ENCODE measurements at places on chromosomes 2 and 18.
A peak's percentile ranks its signal among the peaks of the same experiment; 100 is the strongest.

GRCh38 chr18:12398625-12399024 lies 9.1 kb upstream of the PRELID3A start:
- DNase-seq = no peak

DNA sequence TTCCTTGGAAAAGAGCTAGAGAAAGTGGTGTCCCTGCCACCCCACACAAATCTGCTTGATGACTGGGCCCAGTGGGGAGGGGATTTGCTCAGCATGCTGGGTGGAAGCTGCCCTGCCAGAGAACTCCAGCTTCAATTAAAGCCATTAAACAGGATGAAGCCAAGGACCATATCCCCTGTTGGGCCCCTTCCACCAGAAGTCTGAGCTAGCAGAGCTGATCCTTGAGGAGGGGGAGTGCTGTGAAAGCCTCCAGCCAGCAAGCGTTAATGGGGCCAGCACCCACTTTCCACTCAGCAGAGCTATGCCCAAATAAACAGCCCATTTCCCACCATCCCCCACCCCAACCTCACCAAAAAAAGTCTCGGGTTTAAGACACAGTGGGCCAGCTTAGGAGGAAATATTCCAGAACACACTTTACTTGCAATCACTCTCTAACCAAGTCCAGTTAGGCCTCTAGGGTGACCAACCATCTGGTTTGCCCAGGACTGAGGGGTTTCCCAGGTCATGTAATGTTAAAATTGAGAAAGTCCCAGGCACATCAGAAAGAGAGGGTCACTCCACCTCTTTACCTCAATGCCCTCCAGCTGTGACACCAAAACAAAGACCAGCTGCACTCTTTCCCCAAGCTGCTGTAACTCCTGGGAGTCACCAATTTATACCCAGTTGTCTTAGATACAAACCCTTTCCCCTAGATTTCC lies 132.3 kb downstream of the FOXI3 start:
- no peak for DNase-seq

DNA sequence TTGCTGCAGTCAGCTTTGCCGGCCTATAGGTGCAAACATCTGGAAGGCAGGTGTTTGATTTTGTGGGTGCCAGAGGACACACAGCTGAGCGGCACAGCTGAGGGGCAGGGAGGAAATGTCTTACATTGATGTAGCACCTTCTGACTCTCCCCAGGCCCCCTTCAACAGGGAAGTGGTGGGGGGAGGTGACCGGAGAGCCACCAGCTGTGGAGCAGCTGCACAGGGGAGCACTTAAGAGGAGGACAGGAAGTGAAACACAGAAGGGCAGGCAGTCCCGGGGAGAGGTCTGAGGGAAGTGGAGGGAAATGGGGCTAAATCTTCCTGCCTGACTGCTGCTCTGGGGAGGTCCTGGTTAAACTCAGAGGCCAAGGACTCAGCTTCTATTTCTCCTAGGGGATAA lies 409.1 kb downstream of the TNS1 start:
- DNase-seq = no peak

DNA sequence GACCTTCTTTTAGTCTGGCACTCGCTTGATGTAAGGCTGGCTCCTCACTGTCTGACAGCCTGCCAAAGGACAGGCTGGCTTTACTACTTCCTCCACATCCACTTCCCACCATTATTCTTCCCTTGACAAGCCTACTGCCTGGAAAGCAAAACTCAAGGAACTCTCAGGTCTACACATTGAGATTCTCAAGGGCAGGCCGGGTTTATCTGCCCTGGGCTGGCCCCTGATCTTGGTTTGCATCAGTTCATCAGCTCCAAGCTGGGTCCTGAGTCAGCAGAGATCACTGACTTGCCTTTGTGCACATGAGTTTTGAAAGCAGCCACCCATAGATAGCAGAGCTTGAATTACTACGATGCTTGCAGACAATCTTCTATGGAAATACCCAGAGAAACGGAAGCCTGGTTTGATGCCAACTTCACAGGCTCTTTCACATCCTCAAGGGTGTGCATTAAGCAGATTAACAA lies 53.9 kb downstream of the KCTD18 start:
- peak; percentile 47 for DNase-seq

DNA sequence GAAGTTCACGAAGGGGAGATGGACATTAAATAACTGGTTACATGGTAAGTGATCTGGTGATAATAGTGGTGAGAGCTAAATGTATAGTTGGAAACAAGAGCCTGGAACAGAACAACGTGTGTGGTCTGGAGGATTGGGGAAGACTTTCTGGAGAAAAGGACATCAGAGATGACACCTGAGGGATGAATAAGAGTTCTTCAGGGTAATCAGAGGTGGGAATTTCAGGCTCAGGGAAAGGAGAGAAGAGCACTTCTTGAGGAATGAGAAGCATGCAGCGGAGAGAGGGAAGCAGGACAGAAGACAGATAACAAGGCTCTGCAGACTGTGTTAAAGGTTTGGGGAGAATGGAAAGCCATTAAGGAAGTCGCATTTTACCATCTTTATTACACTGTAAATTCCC lies 450.7 kb downstream of the TNS1 start:
- no peak for DNase-seq

GRCh38 chr2:52383541-52383940 lies 1351.6 kb upstream of the NRXN1 start:
- no peak for DNase-seq

DNA sequence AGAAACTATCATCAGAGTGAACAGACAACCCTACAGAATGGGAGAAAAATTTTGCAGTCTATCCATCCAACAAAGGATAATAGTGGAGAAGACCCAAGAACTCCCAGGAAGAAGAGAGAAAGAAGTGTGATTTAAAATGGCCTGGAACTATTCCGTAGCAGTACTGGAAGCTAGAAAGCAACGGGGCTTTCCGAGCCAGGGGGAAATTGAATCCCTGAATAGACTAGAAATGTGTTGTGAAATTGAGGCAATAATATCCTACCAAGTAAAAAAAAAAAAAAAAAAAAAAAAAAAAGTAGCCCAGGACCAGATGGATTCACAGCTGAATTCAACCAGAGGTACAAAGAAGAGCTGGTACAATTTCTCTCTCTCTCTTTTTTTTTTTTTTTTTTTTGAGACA lies 69.3 kb downstream of the FARP2 start:
- DNase-seq = no peak

- DNase-seq = no peak
Observed at GRCh38 chr2:227376656-227377396, 2.3 kb downstream of the TM4SF20 start.

DNA sequence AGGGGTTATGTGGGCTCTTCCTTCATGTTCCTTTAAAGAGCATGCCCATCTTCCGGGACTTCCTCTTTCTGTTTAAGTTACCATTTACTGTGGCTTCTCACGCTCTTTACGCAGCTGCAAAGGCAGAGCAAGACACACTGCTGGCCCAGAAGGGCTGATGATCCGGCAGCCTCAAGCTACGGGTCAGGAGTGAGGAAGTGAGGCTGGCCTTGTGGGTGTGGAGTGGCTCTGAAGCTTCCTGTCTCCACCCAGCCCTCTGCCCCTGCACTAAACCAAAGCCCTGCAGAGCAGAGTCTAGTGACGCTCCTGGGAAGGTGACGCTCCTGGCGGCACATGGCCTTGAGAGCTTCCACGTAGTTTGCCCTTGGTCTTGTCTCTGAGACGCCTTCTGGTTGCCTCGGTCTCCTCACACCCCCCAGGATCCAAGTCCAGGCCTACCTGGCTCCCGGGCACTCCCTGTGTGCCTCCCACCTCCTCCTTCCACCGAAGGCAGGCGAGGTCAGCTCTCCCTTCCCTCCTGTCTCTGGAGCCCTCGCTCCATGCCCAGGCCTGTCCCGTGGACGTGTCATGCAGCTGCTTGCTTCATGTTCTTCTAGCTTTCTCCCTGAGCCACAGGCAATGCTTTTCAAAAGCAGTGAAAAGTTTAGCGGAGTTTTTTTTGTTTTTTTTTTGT lies 50.3 kb downstream of the ARL4C start:
- peak; percentile 81 for DNase-seq

GRCh38 chr2:10894264-10894935 lies 17.3 kb upstream of the KCNF1 start:
- no peak for DNase-seq

- DNase-seq = no peak
Observed at GRCh38 chr2:121873864-121874263, 118.4 kb downstream of the TSN start.

- DNase-seq = no peak
Observed at GRCh38 chr2:31122133-31122532, 16.1 kb downstream of the GALNT14 start.

DNA sequence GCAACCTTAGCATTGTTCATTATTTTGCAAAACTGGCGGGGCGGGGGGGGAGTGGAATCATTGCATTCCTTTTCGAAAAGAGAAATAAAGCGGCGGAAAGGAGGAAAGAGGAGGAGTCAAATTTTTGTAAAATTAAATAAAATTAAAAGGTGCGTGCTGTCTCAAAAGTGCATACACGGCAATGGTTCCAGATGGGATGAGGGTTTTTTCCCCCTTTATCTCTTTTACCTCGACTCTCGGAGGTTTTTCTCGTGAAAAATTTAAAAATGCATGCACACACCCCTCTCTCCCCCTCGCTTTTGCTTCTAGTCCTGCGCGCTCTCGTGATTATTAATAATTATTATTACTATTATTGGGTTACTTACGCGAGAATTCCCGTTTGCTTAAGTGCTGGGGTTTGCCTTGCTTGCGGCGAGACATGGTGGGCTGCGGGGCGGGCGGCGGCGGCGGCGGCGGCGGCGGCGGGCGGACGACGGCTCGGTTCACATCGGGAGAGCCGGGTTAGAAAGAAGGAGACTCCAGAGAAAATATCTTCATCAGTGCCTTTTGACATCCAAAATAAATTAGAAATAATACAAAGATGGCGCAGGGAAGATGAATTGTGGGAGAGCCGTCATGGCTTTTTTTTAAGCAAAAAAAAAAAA lies 481 bp downstream of the BCL11A start:
- DNase-seq = no peak

DNA sequence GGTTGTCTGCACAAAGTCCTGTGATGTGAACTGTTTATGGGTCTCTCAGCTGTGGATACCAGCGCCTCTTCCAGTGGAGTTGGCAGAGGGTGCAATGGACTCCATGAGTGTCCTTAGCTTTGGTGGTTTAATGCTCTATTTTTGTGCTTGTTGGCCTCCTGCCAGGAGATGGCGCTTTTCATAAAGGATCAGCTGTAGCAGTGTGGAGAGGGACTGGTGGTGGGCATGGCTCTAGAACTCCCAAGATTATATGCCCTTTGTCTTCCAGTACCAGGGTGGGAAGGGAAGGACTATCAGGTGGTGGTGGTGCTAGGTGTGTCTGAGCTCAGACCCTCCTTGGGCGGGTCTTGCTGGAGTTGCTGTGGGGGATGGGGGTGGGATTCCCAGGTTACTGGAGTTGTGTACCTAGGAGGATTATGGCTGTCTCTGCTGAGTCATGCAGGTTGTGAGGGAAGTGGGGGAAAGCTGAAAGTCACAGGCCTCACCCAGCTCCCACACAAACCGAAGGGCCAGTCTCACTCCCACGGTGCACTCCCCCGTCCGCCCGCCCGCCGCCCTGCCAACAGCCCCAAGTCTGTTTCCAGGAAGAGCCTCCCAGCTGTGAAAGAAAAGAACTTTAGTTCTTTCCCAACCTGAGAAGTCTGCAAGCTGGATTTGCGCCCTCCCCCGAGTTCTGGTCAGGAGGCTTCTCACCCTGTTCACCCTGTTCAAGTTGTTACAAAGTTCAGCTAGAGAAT lies 108.1 kb downstream of the MARCO start:
- DNase-seq = peak; percentile 9

GRCh38 chr2:155630760-155631159 lies 701.8 kb downstream of the NR4A2 start:
- no peak for DNase-seq

DNA sequence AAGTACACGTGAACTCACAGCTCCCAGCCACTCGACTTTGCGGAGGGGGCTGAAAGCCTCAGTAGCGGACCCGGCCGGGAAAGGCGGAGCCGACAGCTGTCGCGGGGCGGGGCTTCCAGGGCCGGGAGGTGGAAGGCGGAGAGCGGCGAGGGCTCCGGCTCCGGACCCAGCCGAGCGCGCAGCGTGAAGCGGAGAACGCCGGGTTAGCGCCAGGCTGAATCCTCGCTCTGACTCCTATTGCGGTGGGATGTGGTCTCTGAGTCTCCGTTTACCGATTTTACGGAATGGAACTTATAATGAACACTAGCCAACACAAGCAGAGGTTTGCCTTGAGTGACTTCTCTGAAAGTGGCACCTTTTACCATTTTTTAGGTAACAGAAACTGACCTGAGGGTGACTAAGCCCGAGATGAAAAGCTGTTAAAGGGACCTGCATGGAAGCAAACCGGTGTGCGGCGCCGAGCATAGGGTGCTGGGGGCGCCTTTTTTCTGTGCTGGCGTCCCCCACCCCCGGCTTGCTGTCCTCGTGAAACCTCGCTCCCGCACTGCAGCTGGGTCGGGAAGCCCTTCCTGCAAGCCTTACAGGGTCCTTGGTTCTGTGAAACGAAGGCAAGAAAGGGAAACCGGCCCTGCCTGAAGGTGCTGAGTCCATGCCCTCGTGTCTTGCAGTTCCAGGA lies 72.9 kb downstream of the EN1 start:
- DNase-seq = peak; percentile 47

GRCh38 chr2:128375454-128375853 lies 56.8 kb upstream of the HS6ST1 start:
- no peak for DNase-seq

DNA sequence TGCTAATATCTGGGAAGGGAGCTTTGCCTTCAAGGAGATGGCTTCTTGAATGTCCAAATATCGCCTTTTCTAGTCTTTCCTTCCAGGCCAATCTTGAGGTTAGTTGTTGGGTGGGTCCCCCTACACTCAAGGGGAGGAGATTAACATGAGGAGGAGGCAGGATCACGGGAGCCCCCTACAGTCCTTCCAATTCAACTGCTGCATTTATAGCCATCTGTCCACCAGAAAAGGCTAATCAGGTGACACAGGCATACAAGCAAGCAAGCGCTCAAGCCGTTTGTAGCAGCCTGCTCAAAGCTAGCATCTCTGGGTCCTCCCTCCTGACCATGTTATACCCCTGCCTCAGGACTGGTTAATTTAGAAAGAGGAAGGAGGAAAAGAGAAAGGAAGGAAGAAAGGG lies 87.6 kb downstream of the MRPS9 start:
- no peak for DNase-seq

- DNase-seq = no peak
Observed at GRCh38 chr2:184370954-184371353, 227.4 kb upstream of the ZNF804A start.

Measured in activated CD4-positive, alpha-beta T cell treated with anti-CD3 and anti-CD28 coated beads, Interleukin-2, amount 50 U/mL, for 48 hours (primary cell).